ENCODE measurements at places on chromosomes 1 and 21. TPM values are rescaled to one million over a fixed set of nuclear protein-coding genes. Genes with fewer than 3 reads are reported as not detected.

The TMEM240 gene
- total RNA-seq, result 35.2 TPM

The OR2AK2 gene
- total RNA-seq, result not detected

DNA sequence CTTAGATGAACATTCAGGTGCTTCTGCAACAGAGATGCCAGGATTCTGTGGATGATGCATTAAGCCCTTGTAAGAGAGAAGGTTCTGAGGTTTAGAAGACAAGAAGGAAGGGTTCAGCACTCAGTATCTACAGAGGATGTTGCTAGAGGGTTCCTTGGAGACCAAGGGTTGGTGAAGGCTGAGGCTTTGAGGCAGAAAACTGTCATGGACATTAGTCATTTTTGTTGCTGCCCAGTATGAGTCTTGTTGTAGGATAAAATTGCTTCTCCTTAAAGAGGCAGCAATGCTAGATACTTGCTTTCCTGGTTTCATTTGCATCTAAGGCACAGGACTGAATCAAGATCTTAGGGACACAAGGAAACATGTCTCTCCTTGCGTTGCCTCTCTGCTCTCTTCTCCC, 319.4 kb upstream of the NFIA start:
- DNase-seq, result no peak
- H3K36me3 ChIP-seq, result no peaks in the 10 kb centered on the region
- no peaks in the 10 kb centered on the region for H3K27me3 ChIP-seq
- peaks cover 6% of the 10 kb centered on the region for H3K4me1 ChIP-seq

The USF1 gene
- total RNA-seq, result 62.5 TPM

GRCh38 chr1:54091666-54092065, 38.3 kb downstream of the TCEANC2 start:
- H3K36me3 ChIP-seq, result peaks cover 5% of the 10 kb centered on the region
- H3K27me3 ChIP-seq, result no peaks in the 10 kb centered on the region
- H3K4me1 ChIP-seq, result no peaks in the 10 kb centered on the region
- no peak for DNase-seq
- no peak overlapping the region for H3K4me3 ChIP-seq

DNA sequence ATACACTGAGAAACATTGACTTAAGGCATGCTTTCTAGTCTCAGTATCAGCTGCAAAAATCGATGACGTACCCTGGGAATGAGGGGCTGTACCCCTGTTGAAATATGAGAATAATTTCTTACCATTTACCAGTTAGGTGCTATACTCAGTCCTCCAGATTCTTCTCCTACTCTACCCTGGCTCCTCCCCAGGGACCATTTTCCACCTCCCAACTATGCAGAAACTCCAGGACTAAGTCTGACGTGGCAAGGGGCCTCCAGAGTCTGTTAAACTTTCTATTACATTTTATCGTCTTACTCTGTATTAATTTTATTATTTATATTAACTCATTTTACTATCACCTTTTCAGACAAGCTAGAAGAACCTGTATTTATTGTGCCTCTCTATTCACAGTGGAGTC, 124.3 kb downstream of the CYYR1 start:
- H3K27ac ChIP-seq, result no peak overlapping the region
- no peaks in the 10 kb centered on the region for H3K4me1 ChIP-seq
- no peaks in the 10 kb centered on the region for H3K27me3 ChIP-seq
- H3K36me3 ChIP-seq, result no peaks in the 10 kb centered on the region
- DNase-seq, result no peak

DNA sequence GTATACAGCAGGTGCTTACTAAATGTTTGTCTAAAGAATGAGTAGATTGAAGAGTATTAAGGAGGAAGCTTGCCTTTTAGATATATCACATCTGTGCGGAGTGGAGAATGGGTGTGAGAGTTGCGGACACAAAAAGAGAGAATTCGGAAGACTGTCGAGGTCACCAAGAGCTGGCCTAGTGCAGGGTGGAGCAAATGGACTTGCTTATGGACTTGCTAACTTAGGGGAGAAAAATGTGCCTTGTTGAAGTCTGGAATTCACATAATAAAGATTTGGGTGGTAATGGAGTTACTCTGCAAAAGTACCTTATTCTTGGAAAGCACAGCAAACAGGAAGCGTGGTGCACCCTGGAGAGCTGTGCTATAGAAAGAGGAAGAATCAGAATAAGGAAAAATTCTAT, 361.7 kb downstream of the PRDM2 start:
- H3K36me3 ChIP-seq, result no peaks in the 10 kb centered on the region
- no peaks in the 10 kb centered on the region for H3K4me1 ChIP-seq
- no peaks in the 10 kb centered on the region for H3K27me3 ChIP-seq
- H3K4me3 ChIP-seq, result no peak overlapping the region
- H3K27ac ChIP-seq, result no peak overlapping the region

- DNase-seq, result no peak
- peaks cover 15% of the 10 kb centered on the region for H3K4me1 ChIP-seq
- no peak overlapping the region for H3K4me3 ChIP-seq
- no peaks in the 10 kb centered on the region for H3K36me3 ChIP-seq
- H3K27ac ChIP-seq, result peak overlapping the region; percentile 4
- H3K27me3 ChIP-seq, result no peaks in the 10 kb centered on the region
These were observed 143.1 kb downstream of the PHTF1 start for GRCh38 chr1:113616156-113616555.

The PPM1J gene
- 1.6 TPM for total RNA-seq

- no peak overlapping the region for H3K27ac ChIP-seq
- no peak for DNase-seq
- no peaks in the 10 kb centered on the region for H3K27me3 ChIP-seq
- H3K36me3 ChIP-seq, result peaks cover 10% of the 10 kb centered on the region
- no peak overlapping the region for H3K4me3 ChIP-seq
- no peaks in the 10 kb centered on the region for H3K4me1 ChIP-seq
These were observed 20.9 kb upstream of the TGFB2 start for GRCh38 chr1:218324226-218324580.

DNA sequence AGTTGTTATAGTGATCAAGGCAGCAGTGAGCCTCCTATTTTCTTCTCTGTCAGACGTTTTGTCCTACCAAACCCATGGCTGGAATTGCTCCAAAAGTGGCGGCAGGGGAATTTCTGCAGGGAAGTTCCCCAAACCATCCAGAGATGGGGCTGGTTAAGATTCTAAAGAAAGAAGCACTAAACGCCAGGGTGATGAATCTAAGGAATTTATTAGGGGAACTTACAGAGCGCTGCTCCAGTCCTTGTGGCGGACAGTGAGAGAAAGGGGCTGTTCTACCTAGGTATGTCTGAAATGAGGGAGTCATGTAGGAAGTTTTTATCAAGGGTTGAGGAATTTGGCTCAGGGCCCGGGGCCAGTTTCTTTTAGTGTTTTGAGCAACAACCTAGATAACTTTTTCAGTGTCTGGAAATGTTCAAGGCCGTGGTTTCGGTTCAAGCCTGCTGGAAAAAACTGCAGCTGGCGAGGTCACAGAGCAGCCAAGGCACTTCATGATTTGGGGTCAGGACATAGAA, 222.4 kb upstream of the B3GALT2 start:
- H3K4me1 ChIP-seq, result peaks cover 36% of the 10 kb centered on the region
- peak overlapping the region; percentile 70 for H3K27ac ChIP-seq
- H3K36me3 ChIP-seq, result no peaks in the 10 kb centered on the region
- peak; percentile 81 for DNase-seq
- H3K4me3 ChIP-seq, result peak overlapping the region; percentile 12

GRCh38 chr1:52139817-52140540, 1.9 kb upstream of the ZFYVE9 start:
- no peak overlapping the region for H3K4me3 ChIP-seq
- peak overlapping the region; percentile 99 for H3K27ac ChIP-seq
- no peaks in the 10 kb centered on the region for H3K36me3 ChIP-seq
- no peaks in the 10 kb centered on the region for H3K27me3 ChIP-seq
- DNase-seq, result no peak

DNA sequence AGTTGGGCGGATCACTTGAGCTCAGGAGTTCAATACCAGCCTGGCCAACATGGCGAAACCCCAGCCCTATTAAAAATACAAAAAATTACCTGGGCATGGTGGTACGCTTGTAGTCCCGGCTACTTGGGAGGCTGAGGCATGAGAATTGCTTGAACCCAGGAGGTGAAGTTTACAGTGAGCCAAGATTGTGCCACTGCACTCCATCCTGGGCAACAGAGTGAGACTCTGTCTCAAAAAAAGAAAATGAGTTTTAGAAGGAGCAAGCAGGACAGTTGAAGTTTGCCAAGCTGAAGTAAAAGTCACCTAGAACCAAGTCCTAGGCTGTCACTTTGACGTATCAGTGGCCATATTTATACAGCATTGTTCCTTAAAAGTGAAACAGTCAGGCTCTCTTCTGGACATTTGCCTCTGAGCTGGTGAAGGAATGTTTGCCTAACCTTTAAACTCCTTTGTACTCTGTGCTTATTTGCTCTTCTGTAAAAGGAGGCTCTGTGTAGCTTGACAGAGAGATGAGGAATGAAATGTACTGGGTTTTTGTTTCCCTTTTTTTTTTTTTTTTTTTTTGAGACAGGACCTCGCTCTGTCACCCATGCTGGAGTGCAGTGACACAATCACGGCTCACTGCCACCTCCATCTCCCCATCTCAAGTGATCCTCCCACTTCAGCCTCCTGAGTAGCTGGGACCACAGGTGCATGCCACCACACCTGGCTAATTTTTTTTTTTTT, 2.8 kb downstream of the RAB4A start:
- H3K36me3 ChIP-seq, result no peaks in the 10 kb centered on the region
- no peaks in the 10 kb centered on the region for H3K27me3 ChIP-seq
- H3K4me3 ChIP-seq, result no peak overlapping the region
- H3K27ac ChIP-seq, result peak overlapping the region; percentile 87

DNA sequence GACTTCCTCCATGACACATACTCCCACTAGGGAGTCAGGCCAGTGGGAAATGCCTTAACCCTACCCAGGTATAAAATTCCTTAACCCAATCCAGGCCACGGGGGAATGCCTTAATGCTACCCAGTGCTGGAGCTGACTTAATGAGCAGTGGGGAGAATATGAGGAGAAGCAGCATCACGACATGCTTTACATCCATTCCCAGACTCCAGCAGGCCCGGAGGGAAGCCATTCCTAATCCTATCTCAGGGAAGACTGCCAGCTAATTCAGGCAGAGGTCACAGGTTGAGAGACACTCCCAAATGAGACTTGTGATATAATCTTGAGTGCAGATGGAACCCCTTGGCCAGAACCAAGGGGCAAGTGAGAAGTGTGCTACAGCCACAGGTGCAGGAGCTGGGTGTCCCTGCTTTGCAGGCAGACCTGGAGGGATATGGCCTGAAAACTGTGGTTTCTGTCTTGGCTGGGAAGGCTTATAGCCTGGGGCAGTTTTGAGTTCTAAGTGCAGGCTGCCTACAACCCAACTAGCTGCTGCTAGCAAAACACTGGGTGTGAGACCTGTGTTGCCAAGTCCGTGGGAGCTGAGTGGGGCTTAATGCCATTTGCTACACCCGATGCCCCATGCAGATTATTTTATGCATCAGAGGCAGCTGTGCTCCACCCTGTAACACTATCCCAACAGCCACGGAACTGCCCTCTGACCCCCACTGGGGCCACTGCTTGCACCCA, 45.1 kb upstream of the GUCA2A start:
- no peaks in the 10 kb centered on the region for H3K36me3 ChIP-seq
- H3K27ac ChIP-seq, result no peak overlapping the region
- DNase-seq, result no peak

DNA sequence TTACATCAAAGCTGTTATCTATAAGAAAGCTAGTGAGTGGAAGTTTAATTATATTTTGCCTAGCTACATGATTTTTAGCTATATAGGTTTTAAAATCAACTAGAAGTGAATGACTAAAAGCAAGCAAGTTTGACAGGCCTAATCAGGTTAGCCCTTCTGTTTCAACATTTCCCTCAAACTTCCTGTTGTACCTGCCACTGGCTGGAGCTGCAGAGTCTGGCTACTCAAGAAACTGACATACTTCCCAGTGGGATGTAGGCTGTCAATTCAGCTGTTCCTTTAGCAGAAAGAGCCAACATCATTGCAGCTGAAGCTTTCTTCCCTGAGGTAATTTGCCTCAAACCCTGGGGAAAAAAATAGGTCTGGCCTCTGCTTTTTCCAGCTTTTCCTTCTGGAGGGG, 87.1 kb upstream of the TNR start:
- no peak overlapping the region for H3K4me3 ChIP-seq
- no peaks in the 10 kb centered on the region for H3K27me3 ChIP-seq
- no peak overlapping the region for H3K27ac ChIP-seq
- DNase-seq, result no peak

GRCh38 chr1:161038523-161039153, at the start of gene TSTD1:
Gene TSTD1 (minus strand): TSS chr1:161038964. CDS start chr1:161038889, 75 bp downstream.
- peak within 1 kb of the TSS; percentile 34 for H3K27ac ChIP-seq
- no peak for DNase-seq
- H3K36me3 ChIP-seq, result peaks cover 36% of the 10 kb centered on the region
- no peaks in the 10 kb centered on the region for H3K4me1 ChIP-seq

DNA sequence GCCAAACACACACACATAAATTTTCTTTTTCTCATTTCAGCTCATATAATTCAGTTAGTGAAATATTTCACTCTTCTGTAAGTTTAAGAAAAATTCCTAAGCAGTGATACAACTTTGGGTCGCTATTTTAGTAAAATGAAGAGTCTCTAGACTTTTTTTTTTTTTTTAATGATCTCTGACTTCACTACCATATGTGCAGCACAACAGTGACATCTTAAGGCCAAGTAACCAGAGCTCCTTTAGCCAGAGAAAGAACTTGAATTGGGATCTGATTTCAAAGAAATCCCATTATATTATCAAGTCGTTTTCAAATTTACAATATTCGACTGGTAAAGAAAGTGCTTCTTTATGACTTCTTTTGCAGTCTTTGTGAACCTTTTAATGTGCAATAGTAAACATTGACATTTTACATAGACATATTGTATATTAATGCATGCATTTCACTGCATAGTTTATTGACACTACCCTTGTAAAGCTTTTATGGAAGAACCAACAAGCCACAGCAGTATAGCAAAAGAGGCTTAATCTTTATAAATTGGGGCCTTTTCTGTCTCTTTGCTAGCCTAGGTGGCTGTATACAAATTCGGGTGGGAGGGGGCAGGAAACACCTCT, 62.2 kb downstream of the LRRC40 start:
- DNase-seq, result no peak
- H3K27ac ChIP-seq, result no peak overlapping the region
- H3K4me3 ChIP-seq, result no peak overlapping the region
- no peaks in the 10 kb centered on the region for H3K36me3 ChIP-seq

- H3K27me3 ChIP-seq, result no peaks in the 10 kb centered on the region
- no peak overlapping the region for H3K27ac ChIP-seq
- H3K4me1 ChIP-seq, result no peaks in the 10 kb centered on the region
- H3K36me3 ChIP-seq, result no peaks in the 10 kb centered on the region
- DNase-seq, result no peak
These were observed 6.9 kb upstream of the SRARP start for GRCh38 chr1:15997076-15997585.

The CASQ2 gene
- total RNA-seq, result 160 TPM

The GBP6 gene
- total RNA-seq, result not detected

The SPRR3 gene
- total RNA-seq, result not detected

Measured in sigmoid colon (tissue), 7 donors.